Right atrium auricular region (tissue), 2 donors: ENCODE measurements at places on chromosomes 6 and 20. TPM values are rescaled to one million over a fixed set of nuclear protein-coding genes. Genes with fewer than 3 reads are reported as not detected.

GRCh38 chr20:4007383-4008025 lies 7.9 kb downstream of the RNF24 start:
- DNase-seq, result no peak

Gene ADAT2
- total RNA-seq, result 1.0 TPM

DNA sequence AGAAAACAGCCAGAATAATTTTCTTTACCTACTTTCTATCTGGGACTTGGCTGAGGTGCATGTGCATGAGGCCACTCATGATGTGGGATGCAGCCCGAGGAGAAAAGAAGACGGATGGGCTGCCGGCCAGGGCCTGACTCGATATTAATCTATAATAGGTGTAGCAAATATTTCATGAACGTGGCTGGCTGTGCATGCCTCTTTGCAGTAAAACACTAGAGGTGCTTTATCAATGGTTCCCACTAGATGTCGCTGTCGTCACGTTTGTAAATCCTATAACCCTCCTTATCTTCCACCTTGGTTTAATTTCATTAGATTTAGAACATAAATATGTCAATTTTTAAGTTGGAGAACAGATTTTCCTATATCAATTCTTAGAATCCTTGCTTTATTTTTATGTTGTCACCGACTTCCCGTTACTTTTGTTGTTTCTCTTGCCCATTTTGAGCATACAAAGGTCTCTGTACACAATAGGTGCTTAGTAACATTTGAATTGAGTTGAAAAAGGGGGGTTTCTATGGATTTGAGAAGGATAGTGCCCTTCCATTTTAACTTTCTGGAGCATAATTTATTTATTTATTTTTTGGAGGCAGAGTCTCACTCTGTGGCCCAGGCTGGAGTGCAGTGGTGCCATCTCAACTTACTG lies 19.6 kb upstream of the FERMT1 start:
- DNase-seq, result no peak

Gene ZNF391
- total RNA-seq, result 0.89 TPM

Gene OR2J3
- total RNA-seq, result not detected
